Activated T-cell treated with anti-CD3 and anti-CD28 coated beads, Interleukin-2, amount 50 U/mL, for 24 hours (primary cell): ENCODE measurements at places on chromosomes 13 and 19.

DNA sequence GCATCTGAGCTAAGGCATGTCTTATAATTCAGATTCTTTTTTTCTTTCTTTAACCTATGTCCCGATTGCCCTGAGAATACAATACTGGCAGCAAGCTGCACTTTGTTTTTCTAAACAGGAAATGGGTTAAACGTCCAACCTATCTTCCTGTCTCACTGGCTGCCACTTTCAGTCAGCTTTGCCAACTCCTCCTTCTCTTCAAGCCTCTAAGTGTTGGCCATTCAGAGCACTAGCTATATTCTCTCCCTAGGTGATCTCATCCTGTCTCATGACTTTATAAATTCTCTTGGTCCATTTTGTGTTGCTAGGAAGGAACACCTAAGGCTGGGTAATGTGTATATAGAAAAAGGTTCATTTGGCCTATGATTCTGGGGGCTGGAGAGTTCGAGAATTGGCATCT, 109.5 kb upstream of the TSC22D1 start:
- DNase-seq: no peak

GRCh38 chr13:95948656-95949055, 104.5 kb downstream of the UGGT2 start:
- DNase-seq: no peak

DNA sequence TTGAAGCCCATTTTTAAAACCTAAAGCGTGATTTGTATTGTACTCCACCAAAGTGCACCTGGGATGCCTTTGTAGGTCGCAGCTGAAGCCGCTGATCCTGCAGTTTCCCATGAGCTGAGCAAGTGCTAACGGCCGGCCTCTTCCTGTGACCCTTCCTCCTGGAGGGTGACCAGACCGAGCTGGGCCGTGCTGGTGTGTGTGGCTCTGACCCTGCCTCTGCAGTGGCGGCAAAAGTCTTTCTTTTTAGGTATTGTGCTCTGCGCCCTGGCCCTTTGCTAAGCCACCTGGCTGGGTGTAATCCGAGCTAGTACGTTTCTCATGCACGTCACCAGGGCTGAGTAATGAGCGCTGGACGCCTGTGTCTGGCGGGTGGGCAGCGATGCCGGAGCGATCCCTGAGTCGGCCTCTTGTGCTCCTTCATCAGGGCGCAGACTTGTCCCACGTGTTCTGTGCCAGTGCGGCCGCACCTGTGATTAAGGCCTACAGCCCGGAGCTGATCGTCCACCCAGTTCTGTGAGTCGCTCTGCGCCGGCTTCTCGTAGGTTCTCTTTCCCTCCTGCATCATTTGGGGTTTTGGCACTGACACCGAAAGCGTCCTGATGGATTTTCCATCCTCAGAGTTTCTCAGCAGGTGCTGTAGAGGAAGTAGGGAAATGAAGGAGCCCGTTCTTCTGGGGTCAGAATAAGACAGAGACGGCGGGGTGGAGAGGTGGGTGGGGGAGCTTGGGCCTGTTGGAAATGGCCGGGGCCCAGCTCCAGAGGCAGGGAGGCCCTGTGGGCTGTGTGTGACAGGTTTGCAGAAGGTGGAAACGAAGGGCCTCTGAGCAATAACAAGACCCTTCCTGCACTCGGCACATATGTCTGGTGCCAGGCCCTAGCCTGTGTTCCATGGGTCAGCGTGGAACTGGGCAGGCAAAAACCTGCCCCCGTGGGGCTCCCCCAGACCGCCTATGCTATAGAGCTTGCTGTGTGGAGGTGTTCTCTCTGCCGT, 9.7 kb downstream of the NAXD start:
- DNase-seq: no peak

DNA sequence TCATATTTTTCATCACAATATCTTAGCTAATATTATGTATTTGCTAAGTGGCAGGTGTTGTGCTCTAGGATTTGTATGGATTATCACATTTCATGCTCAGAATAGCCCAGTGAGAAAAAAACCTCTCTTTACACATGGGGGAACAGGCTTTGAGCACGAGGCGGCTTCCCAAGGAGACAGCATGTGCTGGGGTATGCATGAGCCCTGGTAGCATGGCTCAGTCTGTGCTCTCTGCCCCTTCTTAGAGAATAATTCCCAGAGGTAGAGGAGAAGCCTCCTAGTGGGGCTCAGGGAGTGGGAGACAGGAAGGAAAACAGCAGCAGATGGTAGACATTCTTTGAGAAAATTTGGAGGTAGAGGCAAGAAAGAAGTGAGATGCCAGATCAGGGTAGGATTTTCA, 31.6 kb downstream of the RNASEH2B start:
- no peak for DNase-seq

GRCh38 chr19:33629826-33630375, 8.1 kb downstream of the CHST8 start:
- DNase-seq: no peak

GRCh38 chr19:32020538-32020937, 324.9 kb upstream of the ZNF507 start:
- DNase-seq: no peak

- DNase-seq: no peak
These were observed 1.4 kb downstream of the DYRK1B start for GRCh38 chr19:39832341-39833083.

GRCh38 chr13:79405501-79405830, 589 bp downstream of the RBM26 start:
- DNase-seq: no peak

GRCh38 chr13:110259651-110260050, 47.3 kb downstream of the COL4A1 start:
- no peak for DNase-seq

DNA sequence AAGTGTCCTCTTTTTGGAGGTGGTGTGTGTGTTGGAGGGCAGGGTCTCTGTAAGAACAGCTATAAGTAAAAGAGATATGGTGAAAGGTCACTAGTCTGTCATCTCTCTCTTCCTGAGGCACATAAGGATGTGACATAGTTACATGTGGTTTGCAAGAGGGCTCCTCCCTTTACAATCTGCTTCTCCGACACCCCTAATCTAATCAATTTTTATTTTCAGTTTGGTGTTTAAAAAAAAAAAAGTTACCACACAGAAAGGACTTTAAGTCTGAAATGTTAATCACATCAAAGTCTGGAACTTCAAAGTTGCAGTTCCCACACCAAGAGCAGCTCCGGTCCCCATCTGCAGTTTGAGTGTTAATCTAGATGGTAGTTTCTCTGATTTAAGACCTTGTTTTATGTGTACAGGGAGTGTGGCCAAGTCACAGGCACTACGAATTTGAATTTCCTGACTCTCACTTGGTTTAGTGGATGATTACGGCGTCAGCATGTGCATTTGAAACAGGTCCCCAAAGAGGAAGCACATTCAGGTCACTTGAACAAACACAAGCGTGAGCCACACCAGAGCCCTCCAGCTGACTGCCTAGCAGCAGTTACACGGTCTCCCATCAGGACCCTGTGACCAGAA, 53.1 kb downstream of the FOXO1 start:
- peak; percentile 60 for DNase-seq

- DNase-seq: no peak
These were observed 13.7 kb upstream of the FARP1 start for GRCh38 chr13:98129059-98129746.

DNA sequence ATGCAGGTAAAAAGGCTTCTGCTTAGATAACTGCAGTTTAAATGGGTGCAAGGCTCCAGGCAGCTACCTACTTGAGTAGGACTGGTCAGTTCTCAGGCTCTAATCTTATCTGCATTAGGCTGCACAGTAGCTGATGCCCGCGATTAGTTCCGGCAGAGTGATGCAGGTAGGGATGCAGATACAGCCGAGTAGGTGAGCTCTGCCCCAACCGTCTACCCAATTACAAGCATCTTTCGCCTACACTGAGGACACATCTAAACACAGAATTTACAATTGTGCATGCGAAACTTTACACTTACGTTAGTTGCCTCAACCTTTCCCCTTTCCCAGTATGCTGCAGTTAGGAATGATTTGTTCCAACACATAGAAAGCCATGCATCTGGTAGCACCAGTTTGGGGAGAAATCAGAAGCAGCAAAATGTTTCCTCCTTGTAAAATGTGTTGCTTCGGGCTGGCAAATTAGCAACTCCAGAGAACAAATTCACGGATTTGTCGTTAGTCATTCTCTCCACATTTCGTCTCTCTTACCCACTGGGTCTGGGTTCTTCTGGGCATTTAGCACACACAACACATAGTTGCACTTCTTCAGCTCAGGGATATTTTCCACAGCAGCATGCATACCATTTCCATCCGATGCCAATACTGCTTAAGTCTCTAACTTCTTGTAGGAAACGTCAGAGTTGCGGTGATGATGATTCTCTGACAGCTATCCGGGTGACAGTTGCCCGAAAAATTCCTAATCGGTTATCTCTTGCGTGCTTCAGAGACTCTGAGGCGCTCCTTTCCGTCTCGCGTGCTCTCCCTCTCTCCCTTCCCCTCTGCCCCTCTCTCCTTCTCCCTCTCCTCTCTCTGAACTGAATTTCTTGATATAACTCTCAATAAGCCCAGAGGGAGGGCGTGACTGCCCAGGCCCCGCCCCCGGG, at the start of gene PCDH9:
TSS of gene PCDH9 (minus strand) at position 856 of the 923 bp plus-strand sequence. CDS start 1,896 bp downstream, outside the sequence.
- DNase-seq: peak; percentile 32
